ENCODE measurements at places on chromosomes 3 and 15.

GRCh38 chr3:183487016-183487415, 58.6 kb upstream of the MCF2L2 start:
- H3K27ac ChIP-seq, result no peak overlapping the region
- no peak overlapping the region for H3K4me3 ChIP-seq
- H3K36me3 ChIP-seq, result no peaks in the 10 kb centered on the region
- ATAC-seq, result no peak

DNA sequence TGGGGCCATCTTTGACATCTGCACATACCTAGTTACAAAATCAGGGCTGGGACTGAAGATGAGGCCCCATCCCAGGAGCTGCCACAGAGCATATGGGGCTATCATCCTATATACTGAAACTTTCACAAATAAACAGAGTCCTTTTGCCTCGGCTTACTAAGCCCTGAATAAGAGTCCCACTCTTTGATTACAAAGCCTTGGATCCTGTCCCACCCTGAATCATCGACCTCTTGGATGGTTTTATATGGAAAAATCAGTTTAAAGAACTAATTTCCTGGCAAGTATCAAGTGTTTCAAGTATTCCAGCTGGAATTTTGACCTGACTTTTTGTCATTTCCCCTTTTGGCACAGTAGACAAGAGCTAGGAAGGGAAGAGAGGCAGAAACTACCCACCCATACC, 331.3 kb upstream of the FRG2C start:
- no peak overlapping the region for H3K4me3 ChIP-seq
- H3K27me3 ChIP-seq, result peaks cover 13% of the 10 kb centered on the region
- no peak for ATAC-seq
- H3K4me1 ChIP-seq, result no peaks in the 10 kb centered on the region
- H3K36me3 ChIP-seq, result no peaks in the 10 kb centered on the region
- H3K27ac ChIP-seq, result no peak overlapping the region

- no peak overlapping the region for H3K27ac ChIP-seq
- no peak overlapping the region for H3K4me3 ChIP-seq
- H3K4me1 ChIP-seq, result no peaks in the 10 kb centered on the region
- no peak for ATAC-seq
- H3K36me3 ChIP-seq, result no peaks in the 10 kb centered on the region
- no peaks in the 10 kb centered on the region for H3K27me3 ChIP-seq
Observed at GRCh38 chr3:131216801-131217200, 164.8 kb upstream of the NUDT16 start.

- no peaks in the 10 kb centered on the region for H3K27me3 ChIP-seq
- no peak for ATAC-seq
- H3K36me3 ChIP-seq, result no peaks in the 10 kb centered on the region
- no peaks in the 10 kb centered on the region for H3K4me1 ChIP-seq
- H3K4me3 ChIP-seq, result no peak overlapping the region
Observed at GRCh38 chr3:33111581-33111980, 2.2 kb upstream of the CRTAP start.

DNA sequence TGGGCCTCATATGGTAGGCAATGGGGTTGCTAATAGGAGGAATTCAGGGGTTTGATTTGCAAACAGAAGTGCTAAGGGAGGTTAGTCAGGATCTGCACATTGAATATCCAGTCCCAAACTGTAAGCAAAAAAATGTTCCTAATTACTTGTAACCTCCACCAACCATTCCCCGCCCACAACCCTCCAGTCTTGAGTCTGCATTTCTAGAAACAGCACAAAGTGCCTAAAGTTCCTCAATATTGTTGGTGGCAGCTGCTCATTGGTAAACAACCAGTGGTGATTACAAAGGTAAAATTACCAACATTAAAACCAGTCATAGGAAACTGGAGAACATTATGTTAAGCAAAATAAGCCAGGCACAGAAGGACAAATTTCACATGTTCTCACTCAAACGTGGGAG, 18.9 kb downstream of the HDC start:
- H3K36me3 ChIP-seq, result no peaks in the 10 kb centered on the region
- peaks cover under 1% of the 10 kb centered on the region for H3K27me3 ChIP-seq
- no peak overlapping the region for H3K27ac ChIP-seq
- no peak overlapping the region for H3K4me3 ChIP-seq

DNA sequence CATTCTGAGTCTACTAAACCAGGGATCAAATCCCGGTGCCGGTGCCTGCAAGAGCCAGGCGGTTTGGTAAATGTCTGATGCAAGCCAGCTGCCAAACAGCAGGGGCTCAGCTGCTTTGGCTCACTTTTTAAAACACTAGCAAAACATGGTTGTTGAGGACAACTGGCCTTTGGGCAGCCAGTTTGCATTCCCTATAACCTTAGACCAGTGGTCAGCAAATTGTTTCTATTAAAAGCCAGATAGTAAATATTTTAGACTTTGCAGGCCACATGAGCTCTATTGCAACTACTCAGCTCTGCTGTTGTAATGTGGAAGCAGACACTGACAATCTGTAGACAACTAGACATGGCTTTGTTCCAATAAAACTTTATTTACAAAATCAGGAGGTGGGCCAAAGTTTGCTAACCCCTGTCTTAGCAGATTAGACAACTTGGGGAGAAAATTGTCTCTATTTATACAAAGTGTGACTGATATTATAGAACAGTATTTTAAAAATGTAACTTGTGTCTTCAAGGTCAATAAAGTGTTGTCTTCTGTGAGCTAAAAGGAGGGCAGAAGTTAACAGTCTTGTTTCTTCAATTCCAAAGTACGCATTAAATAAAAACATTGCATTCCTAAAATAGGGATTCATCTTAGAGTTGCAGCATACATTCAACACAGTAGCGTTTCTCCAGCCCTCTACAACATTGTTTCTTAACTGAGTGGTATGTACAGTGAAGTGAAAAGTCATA, 67.6 kb downstream of the SSUH2 start:
- H3K4me1 ChIP-seq, result peaks cover 2% of the 10 kb centered on the region
- no peaks in the 10 kb centered on the region for H3K27me3 ChIP-seq
- no peak overlapping the region for H3K4me3 ChIP-seq
- ATAC-seq, result no peak
- H3K27ac ChIP-seq, result no peak overlapping the region

- no peak overlapping the region for H3K4me3 ChIP-seq
- H3K27me3 ChIP-seq, result no peaks in the 10 kb centered on the region
- no peaks in the 10 kb centered on the region for H3K36me3 ChIP-seq
- H3K4me1 ChIP-seq, result no peaks in the 10 kb centered on the region
- peak; percentile 32 for ATAC-seq
- peak overlapping the region; percentile 45 for H3K27ac ChIP-seq
Observed at GRCh38 chr15:30922480-30923311, 19.0 kb downstream of the FAN1 start.

Data from gastroesophageal sphincter (tissue), 4 donors.